Astrocyte (in vitro differentiated cells and primary cell): ENCODE measurements at places on chromosomes 6 and 20. TPM values are rescaled to one million over a fixed set of nuclear protein-coding genes. Genes with fewer than 3 reads are reported as not detected.

EBF4 gene
- 2.3 and 4.1 TPM in 2 replicates for total RNA-seq

SMPDL3A gene
- total RNA-seq, result 6.9 and 7.3 TPM in 2 replicates

DNA sequence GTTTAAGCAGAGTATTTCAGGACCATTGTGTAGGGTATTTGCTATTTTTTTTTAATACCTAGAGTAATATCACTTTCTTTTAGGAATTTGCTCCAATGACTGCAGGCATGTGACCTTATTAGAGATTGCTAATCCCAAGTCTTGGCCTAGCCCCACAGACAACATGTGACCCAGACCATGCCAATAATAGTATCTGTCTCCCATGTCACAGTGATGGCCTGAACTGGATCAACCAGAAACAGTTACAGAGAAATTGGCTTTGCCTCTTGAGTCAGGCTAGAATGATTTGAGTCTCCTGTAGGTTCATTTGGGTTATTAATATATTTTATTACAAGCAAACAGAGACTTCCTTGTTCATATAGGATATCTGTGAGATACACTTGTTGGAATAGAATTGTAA is 116.8 kb downstream of the DNAH8 start:
- H3K4me3 ChIP-seq, result no peak overlapping the region
- no peaks in the 10 kb centered on the region for H3K4me1 ChIP-seq
- no peak overlapping the region for H3K27ac ChIP-seq
- no peaks in the 10 kb centered on the region for H3K36me3 ChIP-seq
- H3K27me3 ChIP-seq, result no peaks in the 10 kb centered on the region

JPH2 gene
- total RNA-seq, result 18.1 and 18.5 TPM in 2 replicates
